Activated CD4-positive, alpha-beta T cell treated with anti-CD3 and anti-CD28 coated beads for 24 hours (primary cell): ENCODE measurements at places on chromosomes 1 and 21.

DNA sequence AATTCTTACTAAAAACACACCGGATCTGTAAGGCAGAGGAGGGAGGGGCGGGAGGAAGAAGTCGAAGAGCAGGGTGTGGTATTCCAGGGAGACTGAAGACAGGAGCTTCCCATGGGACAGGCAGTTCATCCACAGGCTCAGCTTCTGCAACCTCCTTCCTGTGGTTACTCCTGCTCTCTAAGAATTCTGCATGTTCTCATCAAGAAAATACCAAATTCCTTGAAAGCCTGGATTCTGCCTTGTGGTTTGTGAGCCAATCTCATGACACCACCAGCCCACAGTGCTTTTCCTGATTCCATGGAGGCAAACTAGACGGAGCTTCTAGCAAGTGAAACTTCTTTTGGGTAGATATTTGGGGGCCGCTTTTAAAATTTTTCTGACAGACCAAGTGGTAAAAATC lies 1.1 kb upstream of the ST6GALNAC3 start:
- DNase-seq = no peak

GRCh38 chr1:94599095-94599813 lies 57.7 kb upstream of the F3 start:
- no peak for DNase-seq

GRCh38 chr1:49333906-49334305 lies 557.2 kb upstream of the BEND5 start:
- no peak for DNase-seq

GRCh38 chr1:172122381-172122780 lies 281.1 kb downstream of the DNM3 start:
- no peak for DNase-seq

GRCh38 chr1:220280249-220280648 lies 8.0 kb upstream of the RAB3GAP2 start:
- no peak for DNase-seq

GRCh38 chr1:26574719-26575251 lies 45.2 kb downstream of the RPS6KA1 start:
- no peak for DNase-seq

- DNase-seq = no peak
Observed at GRCh38 chr1:212396638-212397037, 18.0 kb downstream of the PACC1 start.

DNA sequence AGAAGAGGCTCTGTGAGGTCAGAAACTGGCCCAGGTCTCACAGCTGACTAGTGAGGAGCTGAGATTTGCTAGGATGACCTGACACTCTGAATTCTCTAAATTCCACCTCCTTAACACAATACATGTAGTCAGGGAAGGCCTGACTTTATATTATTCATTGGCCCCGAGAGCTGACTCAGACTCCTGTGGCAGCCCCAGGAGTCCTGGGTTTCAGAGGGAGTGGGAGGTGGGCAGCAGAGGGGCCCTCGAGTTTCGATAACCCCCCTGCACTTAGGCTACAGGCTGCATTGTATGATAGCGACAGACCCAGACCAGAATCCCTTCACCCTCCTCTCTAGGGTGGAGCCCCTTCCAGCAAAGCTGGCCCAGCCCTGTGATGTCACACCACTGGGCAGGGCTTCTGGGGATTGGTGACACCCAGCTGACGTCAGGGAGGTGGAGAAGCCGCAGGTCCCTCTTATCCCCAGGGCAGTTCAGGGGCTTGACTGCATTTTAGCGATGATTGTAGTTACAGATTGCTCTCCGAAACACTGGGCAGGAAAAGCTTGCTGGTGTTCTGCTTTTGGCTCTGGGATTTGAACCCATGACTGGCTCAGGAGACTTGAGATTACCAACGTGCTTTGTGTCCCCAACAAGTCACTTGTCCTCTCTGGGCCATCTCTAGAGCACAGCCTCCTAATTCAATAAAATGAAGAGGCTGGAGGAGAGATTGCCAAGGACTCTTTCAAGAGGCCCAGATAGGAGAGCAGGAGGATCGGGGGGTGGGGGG lies 17.0 kb upstream of the GPR37L1 start:
- DNase-seq = no peak

GRCh38 chr1:153422450-153423068 lies 6.2 kb downstream of the S100A7A start:
- peak; percentile 50 for DNase-seq

GRCh38 chr1:24415910-24416665 lies 486 bp downstream of the NIPAL3 start:
- DNase-seq = no peak

- DNase-seq = no peak
Observed at GRCh38 chr1:32771561-32772280, 45.4 kb downstream of the YARS1 start.

DNA sequence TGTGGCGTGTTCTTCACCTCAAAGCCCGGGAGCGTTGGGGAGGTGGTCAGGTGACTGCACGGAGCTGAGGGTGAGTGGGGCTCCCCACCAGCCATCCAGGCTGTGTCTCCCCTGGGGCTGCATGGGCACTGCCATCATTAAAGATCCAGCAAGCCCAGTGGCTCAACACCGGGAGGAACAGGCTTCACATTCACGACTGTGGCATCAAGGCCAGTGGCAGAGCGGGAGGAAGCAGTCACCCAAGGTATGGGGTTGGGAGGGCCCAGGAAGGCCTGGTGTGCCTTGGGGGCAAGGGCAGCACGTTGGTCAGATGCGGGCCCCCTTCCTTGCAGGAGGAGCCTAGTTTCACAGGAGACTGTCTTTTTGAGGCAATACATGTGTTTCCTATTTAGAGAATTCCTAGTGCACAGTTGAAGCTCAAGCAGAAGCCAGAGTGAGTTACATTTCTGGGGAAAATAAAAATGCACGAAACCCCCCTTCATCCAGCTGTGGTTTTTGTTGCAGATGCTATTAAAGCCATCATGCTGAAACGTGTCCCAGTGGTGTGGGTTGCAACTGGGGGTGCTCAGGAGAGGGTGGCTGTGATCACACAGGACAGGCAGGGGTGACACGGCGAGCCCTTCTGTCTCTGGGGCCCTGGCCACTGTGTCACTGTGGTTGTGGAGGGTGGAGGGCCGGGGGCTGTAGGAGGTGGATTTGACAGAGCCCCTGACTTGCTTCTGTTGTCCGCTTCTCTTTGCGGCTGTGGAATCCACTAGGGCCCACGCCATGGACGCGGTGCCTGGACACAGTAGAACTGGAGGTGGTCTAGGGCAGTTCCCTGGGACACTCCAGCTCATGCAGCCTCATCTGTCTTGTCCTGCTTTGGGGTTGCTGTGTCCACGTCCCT lies 34.1 kb downstream of the SNAP47 start:
- no peak for DNase-seq

GRCh38 chr21:32329331-32329730 lies 30.7 kb downstream of the MRAP start:
- DNase-seq = no peak

DNA sequence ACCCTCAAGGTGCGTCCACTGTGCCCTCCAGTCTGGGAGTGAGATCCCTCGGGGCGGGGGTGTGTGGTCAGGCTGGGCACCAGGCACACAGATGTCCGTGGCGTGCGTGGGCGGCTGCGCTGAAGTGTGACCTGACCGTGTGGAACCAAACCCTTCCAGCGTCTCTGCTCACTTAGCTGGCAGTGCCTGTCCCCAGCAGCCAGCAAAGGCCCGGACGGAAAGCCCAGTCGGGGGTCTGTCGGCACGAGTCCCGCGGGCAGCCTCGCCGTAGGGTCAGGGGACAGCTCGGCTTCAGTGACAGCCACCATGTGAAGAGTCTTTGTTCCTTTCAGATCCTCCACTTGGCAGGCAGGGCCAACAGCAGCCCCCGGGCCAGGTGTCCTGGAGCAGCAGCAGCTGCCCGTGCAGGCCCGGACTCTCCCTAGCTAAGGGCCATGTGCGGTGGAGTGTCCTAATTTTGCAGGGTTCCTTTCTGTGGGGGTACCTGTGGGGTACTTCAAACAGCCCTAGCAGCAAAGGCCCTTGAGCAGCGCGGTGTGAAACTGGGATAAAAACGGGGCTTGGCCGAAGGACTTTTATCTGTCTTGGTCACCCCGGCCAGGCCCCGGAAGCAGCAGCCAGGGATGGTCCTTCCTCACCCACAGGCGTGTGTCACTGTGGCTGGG lies 11.6 kb downstream of the TTLL10 start:
- DNase-seq = no peak

DNA sequence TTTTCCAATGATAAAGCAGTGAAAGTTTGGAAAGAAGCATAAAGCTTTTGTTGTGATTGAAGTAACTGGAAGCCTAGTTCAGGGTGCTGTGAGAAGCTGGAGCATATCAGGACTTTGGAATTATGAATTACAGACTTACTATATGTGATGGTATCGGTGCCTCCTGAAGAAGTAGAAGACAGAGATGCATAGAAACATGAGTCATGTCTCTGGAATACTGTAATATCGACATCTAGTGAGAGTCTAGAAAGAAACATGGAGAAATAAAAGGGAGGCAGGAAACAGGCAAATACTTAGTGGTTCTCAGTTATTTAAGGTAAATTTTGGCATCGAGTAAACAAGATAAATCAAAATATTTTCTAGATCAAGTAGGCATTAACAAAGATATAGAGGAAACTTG lies 103.0 kb downstream of the CAMTA1 start:
- no peak for DNase-seq

DNA sequence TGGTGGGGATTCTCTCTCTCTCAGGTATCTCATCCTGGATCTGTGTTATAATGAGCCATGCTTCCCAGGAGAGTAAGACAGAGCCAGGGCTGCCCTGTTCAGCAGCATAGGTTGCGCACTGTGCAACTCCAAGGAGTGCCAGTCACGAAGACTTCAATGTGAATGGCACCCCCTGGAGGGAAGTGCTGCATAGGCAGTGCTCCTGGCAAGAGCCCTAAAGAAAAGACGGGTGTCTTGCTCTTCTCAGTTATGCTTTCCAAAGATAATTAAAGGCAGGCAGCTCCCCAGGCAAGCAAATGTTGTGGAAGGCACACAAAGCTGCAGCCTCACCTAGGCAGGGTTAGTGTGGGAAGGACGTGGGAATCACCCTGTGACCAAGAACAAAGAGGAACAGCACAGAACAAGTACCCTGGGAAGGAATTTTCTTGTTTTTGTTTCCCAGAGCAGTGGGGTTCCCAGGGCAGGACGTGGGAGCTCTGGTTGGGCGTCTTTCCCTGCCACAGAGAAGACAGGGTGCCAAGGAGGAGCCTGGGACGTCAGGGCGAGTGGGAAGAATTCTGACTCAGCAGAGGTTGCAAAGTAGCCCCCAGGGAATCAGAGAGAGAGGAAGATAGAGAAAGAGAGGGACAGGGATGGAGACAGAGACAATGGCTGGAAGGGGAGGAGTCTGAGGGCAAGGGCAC lies 120.9 kb downstream of the KCNN3 start:
- DNase-seq = no peak

GRCh38 chr21:32666258-32666657 lies 54.1 kb upstream of the CFAP298 start:
- DNase-seq = no peak

- no peak for DNase-seq
Observed at GRCh38 chr1:162732566-162733335, 57.8 kb upstream of the HSD17B7 start.

- peak; percentile 31 for DNase-seq
Observed at GRCh38 chr1:149917571-149918144, at the start of gene SV2A. SV2A (minus strand) TSS chr1:149917844; CDS start chr1:149913840, 4,004 bp downstream.

GRCh38 chr1:149986486-149987296 lies 23.8 kb downstream of the OTUD7B start:
- DNase-seq = no peak

DNA sequence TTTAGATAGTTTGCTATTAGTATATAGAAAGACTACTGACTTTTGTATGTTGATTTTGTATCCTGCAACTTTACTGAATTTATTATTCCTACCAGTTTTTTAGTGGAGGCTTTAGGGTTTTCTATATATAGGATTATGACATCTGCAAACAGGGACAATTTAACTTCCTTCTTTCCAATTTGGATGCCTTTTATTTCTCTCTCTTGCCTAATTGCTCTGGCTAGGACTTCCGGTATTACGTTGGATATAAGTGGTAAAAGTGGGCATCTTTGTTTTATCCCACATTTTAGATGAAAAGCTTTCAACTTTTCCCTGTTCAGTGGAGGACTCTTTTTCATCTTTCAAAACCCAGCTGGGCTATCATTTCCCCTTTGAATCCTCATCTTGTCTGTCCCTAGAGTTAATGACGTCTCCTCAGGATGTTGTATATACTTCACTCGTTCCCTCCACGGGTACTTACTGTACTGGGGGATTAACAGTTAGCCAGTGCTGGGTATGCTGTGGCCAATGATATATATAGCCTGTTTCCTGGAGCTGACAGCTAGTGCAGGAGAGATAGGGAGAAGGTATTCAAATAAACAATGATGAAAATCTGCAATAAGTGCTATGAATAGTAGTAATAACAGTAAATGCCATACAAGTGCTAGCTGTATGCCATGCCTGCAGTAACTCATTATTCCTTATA lies 9.8 kb downstream of the ACOT11 start:
- DNase-seq = no peak

DNA sequence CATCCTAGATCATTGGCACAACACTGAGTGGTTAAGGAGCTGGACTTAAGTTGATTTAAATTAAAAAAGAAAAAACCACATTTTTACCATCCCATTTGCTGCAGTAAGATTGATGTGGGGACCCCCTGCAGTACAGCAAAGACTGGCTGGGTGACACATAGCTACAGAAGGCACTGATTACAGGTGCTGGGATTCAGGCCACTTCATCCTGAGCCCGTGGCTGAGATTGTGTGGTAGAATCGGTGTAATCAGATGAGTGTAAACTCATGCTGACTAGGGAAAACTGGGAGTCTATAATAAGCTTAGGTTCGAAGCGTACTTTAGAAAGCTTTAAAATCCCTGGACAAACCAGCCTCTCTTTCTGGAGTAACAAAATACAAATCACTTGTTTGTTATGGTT lies 70.1 kb downstream of the SLC25A24 start:
- no peak for DNase-seq

DNA sequence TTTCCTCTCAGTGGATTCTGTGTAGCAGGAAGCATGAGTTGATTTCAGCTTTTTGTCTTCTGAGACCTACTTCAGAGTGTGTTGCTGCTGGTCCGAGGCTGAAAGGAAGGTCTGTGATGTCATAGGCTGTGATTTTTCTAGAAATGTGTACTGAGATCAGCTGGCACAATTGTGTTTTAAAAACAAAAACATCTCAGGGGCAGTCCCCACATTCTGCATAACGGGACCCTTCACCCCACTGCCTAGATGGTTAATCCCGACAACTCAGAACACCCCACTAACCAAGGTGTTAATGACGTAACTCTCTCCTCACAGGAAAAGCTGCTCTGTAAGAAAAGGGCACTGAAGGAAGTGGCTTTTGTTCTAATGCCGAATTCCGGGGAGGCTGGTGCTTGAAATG lies 59.8 kb upstream of the PPP2R5A start:
- DNase-seq = no peak

GRCh38 chr1:54109129-54110090 lies 43.4 kb downstream of the CDCP2 start:
- no peak for DNase-seq

- no peak for DNase-seq
Observed at GRCh38 chr1:86705665-86705985, 1.2 kb downstream of the SH3GLB1 start.

DNA sequence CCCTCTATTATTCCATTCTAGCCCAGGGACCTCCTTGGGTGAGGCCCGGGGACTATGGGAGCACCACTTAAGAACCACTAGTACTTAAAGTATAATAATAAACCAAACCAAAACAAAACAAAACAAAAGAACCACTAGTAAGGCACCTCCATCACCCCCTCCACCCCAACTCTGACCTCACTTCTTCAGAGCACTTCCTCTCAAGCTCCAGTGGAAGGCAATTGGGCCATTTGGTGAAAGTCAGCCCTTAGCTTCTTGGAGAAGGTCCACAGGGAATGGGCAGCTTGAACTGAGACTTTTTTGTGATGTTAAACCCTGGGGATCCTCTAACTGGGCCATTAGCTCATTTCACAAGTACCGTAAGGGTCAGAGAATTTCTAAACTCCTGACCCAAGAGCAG lies 237.3 kb downstream of the RHOU start:
- no peak for DNase-seq
